ENCODE measurements at places on chromosomes 12 and 14.

GRCh38 chr14:24183014-24183481 is 5.6 kb downstream of the IPO4 start:
- no peak for DNase-seq

DNA sequence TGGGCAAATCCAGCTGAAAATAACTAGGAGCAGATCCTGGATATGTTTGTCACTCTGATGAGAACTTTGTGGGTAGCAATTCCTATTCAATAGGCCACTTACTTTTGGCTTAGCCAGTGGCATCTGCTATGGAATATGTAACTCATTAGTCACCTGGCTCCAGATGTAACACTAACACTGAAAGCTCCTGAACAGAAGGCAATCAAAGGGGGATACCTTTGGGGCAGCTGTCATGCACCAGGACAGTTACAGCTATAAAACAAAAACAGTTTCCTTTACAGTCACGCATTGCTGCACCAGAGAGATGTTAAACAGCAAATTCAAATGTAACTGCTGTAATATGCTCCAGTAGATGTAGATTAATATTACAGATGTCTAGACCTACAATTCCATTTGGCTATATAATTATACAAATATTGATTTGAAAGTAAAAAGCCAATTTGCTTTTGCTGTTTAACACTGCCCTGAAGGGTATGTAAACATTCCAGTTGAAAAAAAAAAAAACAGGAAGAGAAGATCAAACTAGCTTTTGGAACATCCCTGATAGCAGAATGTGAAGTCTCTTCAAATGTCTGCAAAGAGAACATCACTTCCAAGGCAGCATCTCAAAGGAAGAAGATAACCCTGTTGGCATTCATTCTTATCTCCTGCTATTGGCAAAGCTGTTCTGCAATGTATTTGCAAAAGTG is 18.4 kb downstream of the RACGAP1 start:
- no peak for DNase-seq

DNA sequence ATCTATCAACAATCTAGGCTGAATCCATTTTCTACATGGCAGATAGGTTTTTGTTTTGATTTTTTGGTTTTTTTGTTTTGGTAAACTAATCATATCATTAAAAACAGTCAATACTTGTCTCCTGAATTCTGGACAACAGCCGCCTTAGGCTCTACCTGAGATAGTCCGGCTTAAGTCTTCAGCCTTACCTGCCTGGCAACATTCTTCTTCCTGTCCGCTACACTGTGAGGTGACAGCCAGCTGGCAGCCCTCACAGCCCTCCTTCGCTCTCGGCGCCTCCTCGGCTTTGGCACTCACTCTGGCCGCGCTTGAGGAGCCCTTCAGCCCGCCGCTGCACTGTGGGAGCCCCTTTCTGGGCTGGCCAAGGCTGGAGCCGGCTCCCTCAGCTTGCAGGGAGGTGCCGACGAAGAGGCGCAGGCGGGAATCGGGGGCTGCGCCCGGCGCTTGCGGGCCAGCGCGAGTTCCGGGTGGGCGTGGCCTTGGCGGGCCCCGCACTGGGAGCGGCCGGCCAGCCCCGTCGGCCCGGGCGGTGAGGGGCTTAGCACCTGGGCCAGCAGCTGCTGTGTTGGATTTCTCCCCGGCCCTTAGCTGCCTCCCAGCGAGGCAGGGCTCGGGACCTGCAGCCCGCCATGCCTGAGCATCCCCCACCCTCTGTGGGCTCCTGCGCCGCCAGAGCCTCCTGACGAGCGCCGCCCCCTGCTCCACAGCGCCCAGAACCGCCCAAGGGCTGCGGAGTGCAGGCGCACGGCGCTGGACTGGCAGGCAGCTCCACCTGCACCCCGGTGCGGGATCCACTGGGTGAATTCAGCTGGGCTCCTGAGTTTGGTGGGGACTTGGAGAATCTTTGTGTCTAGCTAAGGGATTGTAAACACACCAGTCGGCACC is 49.0 kb downstream of the MDGA2 start:
- DNase-seq = no peak

- DNase-seq = no peak
Observed at GRCh38 chr12:24084800-24085199, 135.3 kb upstream of the SOX5 start.

DNA sequence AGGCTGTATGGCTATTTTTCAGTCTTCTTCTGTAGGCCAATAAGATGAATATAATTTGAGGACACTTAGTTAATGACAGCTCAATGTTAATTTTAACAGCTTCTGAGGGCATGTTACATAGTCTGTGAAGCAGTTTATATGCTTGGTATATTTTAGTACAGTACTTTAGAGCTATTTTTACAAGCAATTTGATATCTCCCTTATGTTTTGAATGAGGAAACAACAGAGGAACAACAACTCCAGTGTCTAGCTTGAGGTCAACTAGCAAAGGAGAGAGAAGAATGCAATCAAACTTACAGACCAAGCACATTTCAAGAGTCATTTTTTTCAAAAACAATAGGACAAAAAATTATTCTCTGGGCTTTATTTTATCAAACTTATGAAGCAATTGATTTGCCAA is 469.1 kb upstream of the DCN start:
- DNase-seq = no peak

DNA sequence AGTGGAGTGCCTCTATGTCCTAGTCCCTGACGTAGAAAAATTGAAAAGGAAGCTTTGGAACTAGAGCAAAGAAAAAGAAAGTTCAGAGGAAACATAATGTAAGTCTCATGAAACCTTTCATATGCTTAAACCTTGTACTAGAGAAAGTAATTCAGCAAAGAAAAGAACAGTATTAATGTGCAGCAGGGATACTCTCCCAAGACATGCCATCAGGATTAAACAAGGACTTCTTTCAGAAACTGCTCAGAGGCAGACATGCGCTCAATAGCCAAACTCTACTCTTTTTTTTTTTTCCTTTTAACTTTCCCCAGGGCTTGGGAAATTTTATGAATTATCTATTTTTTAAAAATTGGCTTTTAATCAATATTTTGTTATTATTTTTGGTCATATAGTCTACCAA is 7.1 kb upstream of the ASB8 start:
- DNase-seq = no peak

DNA sequence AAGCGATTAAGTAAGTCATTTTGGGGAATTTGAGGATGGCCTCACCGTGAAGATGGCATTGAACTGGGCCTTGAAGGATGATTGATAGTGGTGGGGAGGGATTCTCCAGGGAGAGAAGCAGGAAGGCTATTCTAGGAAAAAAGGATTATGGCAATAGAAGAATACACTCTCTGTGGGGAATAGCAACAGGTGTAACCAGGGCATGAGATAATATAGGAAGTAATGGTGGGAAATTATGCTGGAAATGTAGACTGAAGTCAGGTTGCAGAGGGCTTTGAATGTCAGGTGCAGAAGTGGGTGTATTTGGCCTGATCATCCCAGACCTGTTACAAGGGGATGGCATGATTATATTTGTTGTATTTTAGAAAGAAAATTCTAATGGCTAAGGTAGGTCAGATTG is 4.6 kb upstream of the ANO4 start:
- no peak for DNase-seq

- no peak for DNase-seq
Observed at GRCh38 chr14:100665511-100666032, 61.1 kb upstream of the DLK1 start.

DNA sequence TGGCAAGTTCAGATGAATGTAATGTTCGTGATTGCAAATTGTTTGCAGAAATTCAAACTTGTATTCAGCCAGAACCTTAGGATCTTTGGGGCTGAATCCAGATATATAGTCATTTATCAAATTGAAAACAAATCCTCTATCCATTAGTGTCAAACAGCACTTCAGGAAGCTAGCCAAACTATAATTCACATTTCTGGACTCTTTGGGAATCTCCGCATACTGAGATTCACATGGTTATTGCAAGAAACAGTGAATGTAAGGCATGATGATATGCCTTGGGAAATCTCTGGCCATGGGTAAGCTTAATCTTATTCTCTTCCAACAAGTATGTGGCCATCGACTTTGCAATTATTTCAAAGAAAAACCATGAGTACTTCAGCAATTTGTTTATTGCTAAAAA is 98.5 kb downstream of the KLHL28 start:
- no peak for DNase-seq

DNA sequence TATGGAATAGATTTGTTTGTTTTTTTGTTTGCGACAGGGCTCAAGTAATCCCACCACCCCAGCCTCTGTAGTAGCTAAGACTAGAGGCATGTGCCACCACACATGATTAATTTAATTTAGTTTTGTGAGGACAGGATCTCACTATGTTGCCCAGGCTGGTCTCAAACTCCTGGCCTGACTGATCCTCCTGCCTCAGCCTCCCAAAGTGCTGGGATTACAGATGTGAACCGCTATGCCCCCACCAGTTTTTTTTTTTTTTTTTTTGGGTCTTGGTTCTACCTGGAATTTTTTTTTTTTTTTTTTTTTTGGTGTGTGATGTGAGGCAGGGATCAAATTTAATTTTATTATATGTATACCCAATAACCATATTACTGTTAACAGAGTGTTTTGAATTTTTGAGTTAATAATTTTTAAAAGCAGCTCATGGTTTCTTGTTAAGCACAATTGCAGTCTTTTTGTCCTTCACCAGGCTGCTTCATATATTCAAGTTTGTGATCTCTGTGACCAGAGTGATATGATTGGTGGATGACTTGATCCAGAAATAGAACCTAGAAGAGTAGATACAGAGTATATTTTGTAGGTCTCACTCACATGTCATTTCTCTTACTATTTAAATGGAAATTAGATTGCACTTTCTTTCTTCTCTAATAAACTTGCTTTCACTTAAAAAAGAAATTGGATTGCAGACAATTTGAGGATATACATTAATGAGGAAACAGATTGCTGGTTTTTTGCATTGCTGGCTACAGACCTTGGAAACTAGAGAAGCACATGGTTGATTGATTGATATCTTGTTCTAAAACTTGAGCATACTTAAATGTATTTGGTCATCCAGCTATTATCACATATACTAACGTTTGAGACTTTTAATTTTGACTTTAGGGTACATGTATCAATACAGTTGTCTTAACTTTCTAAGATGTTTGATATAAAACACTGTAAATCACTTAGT is 13.2 kb downstream of the ADIPOR2 start:
- no peak for DNase-seq

DNA sequence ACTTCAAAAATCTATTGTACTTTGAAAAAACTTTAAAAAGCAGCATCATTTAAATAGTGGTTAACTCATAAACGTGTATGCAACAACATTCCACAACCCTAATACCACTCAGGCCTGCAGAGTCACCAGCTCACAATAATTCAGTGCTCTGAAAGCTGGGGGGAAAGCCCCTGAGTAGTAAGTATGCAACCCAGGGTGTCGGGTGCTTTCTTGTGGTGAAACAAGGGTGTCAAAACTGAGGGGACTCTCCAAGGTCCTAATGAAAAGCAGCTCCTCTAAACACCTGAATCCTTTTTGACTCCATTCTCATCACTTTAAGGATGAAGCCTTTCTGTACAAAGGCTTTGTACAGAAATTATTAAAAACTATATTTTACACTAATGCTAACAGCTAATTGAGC is 33.7 kb downstream of the FGFR1OP2 start:
- no peak for DNase-seq

GRCh38 chr14:68145036-68145435 is 325.5 kb downstream of the RAD51B start:
- no peak for DNase-seq

DNA sequence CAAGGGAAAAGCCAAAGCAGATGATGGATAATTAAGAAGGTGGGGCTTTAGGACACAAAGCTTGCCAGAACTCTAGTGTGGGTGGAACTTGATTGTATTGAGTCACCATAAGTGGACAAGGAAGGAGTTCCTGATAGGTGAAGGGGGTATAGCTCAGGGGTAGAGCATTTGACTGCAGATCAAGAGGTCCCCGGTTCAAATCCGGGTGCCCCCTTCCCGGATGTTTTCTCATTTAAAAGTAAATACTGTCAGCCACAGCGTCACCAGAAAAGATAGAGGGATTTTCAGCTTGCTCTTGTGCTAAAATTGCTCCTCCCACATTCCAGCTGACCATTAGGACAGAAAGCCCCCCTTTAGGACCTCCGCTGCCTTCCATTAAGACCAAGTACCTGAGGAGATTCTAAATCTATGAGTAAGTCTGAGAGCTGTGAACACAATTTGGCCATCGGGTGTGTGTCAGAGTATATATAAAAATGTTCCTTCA is 36.6 kb downstream of the DCAF4 start:
- DNase-seq = no peak

DNA sequence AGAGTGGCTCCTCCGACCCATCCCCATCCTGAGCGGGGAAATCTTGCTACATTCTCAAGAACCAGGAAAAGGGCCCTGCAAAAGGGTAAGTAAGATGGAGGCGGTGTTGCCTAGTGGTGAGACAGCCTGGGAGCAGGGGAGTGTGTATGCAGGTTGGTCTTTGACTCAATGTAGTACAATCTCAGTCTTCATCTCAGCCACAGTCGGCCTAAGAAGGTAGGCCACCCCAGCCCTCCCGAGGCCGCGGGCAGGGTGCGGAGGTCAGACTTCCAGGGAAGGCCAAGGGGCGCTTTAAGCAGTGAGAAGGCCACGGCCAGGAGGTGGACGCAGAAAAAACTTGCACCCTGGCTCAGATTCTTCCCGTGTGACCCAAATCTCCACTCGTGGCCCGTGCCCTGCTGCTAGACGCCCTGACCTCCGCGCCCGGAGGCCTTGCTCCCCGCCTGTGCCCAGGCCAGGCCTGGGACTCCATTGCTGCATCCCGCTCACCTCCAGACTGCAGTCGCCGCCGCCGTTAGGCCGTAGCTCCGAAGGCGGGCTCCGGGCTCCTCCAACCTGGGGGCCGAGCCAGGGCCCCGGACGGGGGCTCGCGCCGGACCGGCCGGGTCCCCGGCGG is 435 bp downstream of the FOXM1 start:
- DNase-seq = no peak

- DNase-seq = no peak
Observed at GRCh38 chr12:63706336-63706735, 38.0 kb upstream of the DPY19L2 start.

GRCh38 chr14:95267306-95267705 is 52.4 kb downstream of the CLMN start:
- no peak for DNase-seq
